ENCODE measurements at places on chromosomes 6 and 20. TPM values are rescaled to one million over a fixed set of nuclear protein-coding genes. Genes with fewer than 3 reads are reported as not detected.

DNA sequence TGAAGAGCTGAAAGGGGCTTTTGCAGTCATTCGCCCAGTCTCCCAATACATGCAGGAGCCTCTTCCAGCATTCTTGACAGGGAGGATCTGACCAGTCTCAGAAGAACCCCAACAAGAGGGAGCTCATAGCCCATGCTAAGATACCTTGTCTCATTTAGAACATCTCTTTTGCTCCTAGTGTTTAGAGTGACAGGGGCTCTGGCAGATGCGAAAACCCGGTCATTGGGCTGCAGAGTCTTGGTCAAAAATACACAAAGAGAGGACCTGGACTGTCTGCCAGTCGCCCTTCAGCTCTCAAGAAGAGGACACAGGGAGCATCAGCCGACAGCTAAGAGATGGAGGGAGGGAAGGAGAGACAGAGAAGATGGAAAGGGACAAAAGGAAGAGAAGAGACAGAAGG, 700 bp downstream of the GUCA1B start:
- no peak for DNase-seq

The CYP21A2 gene
- total RNA-seq: 0.32 TPM

DNA sequence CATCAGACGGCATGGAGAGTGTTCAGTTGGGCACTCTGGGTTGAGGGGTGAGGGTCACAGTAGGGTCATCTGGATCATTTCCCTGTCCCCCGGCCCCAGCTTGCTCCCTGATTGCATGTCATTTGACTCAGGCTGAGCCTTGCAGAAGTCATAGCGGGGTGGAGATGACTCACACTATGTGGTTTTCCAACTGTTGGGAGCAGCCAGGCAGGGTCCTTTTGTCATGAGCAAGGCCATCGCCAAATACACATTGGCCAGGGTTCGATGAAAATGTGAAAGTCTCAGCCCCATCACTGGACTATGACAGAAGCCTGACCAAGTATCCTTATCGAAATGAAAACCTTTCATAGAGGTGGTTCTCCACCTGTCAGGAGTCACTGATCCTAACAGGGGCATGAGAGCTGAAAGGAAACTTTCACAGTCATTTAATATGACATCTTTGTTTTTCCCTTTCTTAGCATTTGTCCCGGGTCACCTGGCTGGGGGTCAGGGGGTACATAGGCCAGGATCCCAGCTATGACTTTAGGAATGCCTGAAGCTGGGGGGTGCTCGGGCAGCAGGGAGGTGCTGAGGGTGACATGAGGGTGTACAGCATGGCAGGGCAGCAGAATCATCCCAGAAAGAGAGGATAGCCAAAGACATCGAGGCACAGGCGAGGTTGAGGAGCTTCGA, 70.2 kb upstream of the CD93 start:
- peak; percentile 65 for DNase-seq

The MUC22 gene
- total RNA-seq: not detected

DNA sequence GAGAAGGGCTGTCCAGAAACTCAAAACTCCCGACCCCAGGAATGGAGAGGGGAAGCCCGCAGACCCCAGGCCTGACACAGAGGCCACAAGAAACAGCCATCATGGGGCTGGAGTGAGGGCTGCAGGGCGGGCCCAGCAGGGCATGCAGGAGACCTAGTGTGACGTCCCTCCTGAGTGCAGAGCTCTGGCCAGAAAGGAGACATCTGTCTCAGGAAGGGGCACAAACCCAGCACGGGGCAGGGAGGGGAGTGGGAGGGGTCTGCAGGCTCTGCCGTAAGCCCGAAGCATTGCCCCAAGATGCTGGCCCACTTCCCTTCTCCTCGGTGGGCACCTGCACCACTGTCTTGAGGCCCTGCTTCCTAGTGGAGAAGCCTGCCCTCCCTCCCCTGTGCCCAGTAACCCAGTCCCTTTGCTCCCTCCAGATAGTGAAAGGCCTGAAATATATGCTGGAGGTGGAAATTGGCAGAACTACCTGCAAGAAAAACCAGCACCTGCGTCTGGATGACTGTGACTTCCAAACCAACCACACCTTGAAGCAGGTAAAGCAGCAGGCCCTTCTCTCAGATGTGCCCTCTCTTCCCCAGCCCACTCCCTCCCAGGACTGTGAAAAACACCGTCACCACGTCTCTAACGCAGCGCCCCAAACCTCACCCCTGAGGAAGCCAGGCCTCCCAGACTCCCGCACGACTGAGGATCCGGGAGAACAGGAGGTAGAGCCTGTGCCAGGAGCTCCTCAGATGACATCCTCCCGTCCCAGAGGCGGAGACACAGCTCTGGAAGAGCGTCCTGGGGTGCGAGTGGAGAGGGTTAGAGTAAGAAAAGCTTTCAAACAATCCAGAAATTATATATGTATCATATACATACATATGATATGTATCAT, 9.7 kb downstream of the CST7 start:
- no peak for DNase-seq

- no peak for DNase-seq
These were observed 123.6 kb downstream of the LCA5 start for GRCh38 chr6:79413562-79414002.

DNA sequence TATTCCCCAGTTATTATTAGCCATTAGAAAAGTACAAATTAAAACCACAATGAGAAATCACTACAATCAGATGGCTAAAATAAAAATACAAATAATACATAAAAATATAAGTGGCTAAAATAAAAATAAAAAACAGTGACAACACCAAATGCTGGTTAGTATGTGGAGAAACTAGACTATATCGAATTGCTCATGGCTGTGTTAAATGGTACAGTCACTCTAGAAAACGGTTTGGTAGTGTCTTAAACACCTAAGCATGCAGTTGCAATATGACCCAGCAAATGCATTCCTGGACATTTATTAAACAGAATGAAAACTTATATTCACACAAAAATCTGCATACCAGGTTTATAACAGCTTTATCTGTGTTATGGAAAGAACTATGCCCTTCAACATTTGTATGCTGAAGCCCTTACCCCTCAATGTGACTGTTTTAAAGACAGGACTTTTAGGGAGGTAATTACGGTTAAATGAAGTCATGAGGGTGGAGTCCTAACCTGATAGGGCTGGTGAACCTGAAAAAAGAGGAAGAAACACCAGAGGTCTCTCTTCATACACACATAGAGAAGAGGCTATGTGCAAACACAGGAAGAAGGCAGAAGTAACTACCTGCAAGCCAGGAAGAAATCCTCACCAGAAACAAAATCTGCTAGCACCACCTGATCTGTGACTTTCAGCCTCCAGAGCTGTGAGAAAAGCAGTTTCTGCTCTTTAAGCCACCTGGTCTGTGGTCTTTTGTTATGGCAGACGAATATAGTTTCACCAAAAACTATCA, 84.9 kb downstream of the ASCC3 start:
- DNase-seq: no peak

GRCh38 chr20:53940360-53940702, 130.1 kb downstream of the BCAS1 start:
- DNase-seq: no peak
